ENCODE measurements at places on chromosomes 5 and 9.

DNA sequence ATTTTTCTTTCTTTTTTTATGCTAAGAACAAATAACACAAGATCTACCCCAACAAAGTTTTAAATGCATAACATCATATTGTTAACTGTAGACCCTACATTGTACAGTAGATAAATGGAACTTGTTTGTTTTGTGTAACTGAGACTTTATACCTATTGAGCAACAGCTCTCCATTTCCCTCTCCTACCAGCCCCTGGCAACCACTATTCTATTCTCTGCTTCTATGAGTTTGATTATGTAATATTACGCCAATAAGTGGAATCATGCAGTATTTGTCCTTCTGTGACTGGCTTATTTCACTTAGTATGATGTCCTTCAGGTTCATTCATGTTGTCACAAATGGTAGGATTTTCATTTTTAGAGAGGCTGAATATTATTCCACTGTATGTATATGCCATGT is 308.2 kb upstream of the PRR16 start:
- DNase-seq, result no peak

- DNase-seq, result no peak
Observed at GRCh38 chr9:91141407-91141965, 220.2 kb downstream of the AUH start.

GRCh38 chr5:90843443-90843842 is 284.8 kb downstream of the ADGRV1 start:
- DNase-seq, result no peak

DNA sequence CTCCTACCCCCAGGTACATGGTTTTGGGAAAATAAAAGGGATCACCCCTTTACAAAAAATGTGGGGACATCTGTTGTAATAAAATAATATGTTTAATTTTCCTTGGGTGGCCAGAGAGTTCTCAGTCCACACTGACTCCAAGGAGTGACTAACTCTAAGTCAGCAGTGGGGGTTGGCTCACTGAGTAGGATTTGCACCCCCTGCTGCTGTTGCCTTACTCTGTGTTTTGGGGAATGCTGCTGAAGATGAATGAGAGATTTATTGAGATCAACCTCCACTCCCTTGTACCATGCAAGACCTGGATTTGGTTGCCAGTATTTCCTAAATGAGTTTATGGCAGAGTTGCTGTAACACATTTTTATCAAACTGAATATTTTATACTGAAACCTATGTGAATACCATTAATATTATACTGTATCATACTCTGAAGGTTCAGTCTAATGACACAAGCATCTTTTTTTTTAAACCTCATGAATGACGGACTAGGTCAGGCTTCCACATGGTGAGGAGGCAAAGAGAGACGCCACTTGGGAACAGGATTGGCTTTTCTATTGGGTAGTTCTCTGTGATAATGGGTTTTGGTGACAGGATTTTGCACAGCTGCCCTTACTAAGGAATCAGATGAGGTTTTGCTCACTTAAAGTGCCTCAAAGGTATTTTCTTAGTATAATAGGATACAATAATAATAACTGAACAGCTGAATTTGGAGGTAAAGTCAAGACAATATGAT is 121.3 kb upstream of the OSMR start:
- no peak for DNase-seq
